GM12878 (cell line): ENCODE measurements at places on chromosomes 16 and 17. TPM values are rescaled to one million over a fixed set of nuclear protein-coding genes. Genes with fewer than 3 reads are reported as not detected.

The ZFHX3 gene
- total RNA-seq, result 7.8 and 8.6 TPM in 2 replicates

The KCNAB3 gene
- total RNA-seq, result 3.9 and 7.0 TPM in 2 replicates

The SHISA9 gene
- total RNA-seq, result 0.05 and 0.18 TPM in 2 replicates

The SEPTIN1 gene
- 124 and 125 TPM in 2 replicates for total RNA-seq

The NDRG4 gene
- 1.9 and 2.5 TPM in 2 replicates for total RNA-seq

The RHBDL3 gene
- total RNA-seq, result 0.05 and 0.19 TPM in 2 replicates

The DPEP2 gene
- 1.9 and 2.7 TPM in 2 replicates for total RNA-seq

The LRRC37A gene
- total RNA-seq, result 1.8 and 2.5 TPM in 2 replicates

The HSF5 gene
- total RNA-seq, result 0.13 and 0.18 TPM in 2 replicates

The KRTAP9-2 gene
- total RNA-seq, result not detected in 2 replicates

The NUBP1 gene
- 46.7 and 53.3 TPM in 2 replicates for total RNA-seq

The PLA2G10 gene
- total RNA-seq, result not detected in 2 replicates

The SMIM36 gene
- not detected in 2 replicates for total RNA-seq

The KRTAP4-3 gene
- total RNA-seq, result not detected in 2 replicates

The ABCA6 gene
- total RNA-seq, result 13.7 and 14.3 TPM in 2 replicates

The CCL13 gene
- not detected in 2 replicates for total RNA-seq

The C16orf96 gene
- total RNA-seq, result 0.05 and 0.08 TPM in 2 replicates

The NXN gene
- total RNA-seq, result 0.29 and 0.36 TPM in 2 replicates

The PIGW gene
- 12.9 and 15.3 TPM in 2 replicates for total RNA-seq

The MSLN gene
- total RNA-seq, result not detected in 2 replicates

The ITGB3 gene
- 22.8 and 22.9 TPM in 2 replicates for total RNA-seq

The FNDC8 gene
- 0.15 TPM in 1 of 2 replicates, not detected in the other for total RNA-seq

The KRT12 gene
- not detected in 2 replicates for total RNA-seq

The TSNAXIP1 gene
- total RNA-seq, result 0.13 and 0.62 TPM in 2 replicates

The PTX4 gene
- not detected in 2 replicates for total RNA-seq

The CES1 gene
- total RNA-seq, result 0.66 and 0.69 TPM in 2 replicates

The TAC4 gene
- not detected in 2 replicates for total RNA-seq

The ZNF688 gene
- total RNA-seq, result 9.2 and 12.6 TPM in 2 replicates
